ENCODE measurements at places on chromosomes 1 and 21.

DNA sequence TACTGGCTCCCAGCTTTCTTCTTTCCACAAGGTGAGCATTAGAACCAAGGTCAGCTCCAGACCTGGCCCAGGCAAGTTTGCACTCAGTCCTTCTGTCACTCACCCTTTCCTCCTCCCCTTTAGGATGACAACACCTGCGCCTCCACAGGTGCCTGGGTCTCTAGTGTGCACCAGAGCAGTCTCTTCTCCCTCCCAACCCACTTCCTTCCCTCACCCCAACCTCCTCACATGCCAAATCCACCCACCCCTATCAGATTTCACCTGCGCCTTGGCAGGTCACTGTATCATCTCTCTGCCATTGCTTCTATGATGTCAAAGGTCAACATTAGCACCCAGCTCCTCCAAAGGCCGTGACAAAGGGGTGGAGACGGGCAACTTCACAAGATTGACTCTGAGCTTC lies 38.0 kb downstream of the LBR start:
- no peak for DNase-seq

GRCh38 chr21:28714777-28715464 lies 277.8 kb downstream of the LTN1 start:
- DNase-seq: no peak

GRCh38 chr1:113940365-113941244 lies 11.5 kb downstream of the HIPK1 start:
- no peak for DNase-seq

DNA sequence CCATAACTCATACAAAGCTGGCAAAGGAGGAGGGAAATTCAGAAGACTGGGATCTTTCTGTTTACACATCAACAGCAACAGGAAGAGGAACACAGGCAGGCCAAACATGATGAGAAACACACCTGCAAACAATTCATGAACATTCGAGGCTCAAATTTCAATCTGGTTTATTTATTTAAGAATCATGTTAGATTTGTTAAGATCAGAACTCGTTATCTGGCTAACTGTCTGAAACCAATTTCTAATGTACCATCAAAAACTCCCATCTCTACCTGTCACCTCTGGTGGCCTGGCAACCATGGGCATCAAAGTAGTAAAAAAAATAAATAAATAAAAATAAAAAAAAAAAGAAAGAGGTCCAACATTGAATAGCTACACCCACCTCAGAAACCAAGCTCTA lies 9.8 kb downstream of the LBR start:
- no peak for DNase-seq

GRCh38 chr1:233607252-233608119 lies 6.4 kb upstream of the KCNK1 start:
- DNase-seq: no peak

- peak; percentile 61 for DNase-seq
Measured at GRCh38 chr1:86775395-86775794, 71.0 kb downstream of the SH3GLB1 start.

- DNase-seq: no peak
Measured at GRCh38 chr1:228399531-228400236, 7.0 kb downstream of the TRIM11 start.

DNA sequence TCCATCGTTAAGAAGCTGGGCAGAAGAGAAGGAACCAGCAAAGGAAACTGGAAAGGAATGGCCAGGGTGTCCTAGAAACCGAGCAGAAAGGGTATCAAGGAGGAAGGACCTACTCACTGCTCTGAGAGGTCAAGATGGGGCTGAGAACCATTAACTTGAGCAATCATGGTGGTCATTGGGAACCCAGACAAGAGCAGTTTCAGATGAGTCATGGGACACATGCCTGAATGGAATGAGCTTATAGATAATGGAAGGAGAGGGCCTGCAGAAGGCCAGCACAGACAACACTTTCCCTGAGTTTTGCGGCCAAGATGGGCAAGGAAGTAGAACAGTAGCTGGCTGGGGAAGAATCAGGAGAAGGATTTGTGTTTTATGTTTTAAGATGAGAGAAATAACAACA lies 383.2 kb downstream of the KIF26B start:
- no peak for DNase-seq

GRCh38 chr1:201536558-201536957 lies 2.4 kb upstream of the NAV1 start:
- no peak for DNase-seq

GRCh38 chr1:225451840-225452515 lies 24.1 kb upstream of the LBR start:
- no peak for DNase-seq

- no peak for DNase-seq
Measured at GRCh38 chr1:31645274-31645568, 545 bp upstream of the PEF1 start.

DNA sequence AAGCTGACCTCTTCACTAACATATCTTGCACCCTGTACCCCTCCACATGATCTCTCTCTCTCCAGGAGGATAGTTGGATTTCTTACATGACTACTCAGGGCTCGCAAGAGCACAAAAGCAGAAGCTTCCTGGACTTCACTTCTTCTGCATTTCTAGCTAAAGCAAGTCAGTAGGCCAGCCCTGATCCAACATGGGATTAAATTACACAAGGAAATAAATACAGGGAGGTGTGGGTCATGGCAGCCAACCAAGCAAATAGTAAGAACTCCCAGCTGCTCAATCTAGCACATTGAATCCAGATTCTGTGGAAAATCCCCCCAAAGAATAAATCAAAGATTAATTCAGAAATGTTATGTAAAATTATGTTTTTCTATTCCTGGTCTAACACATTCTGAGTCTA lies 33.3 kb downstream of the KLHDC7A start:
- no peak for DNase-seq

GRCh38 chr1:157111396-157112165 lies 12.0 kb upstream of the ETV3L start:
- DNase-seq: peak; percentile 14

DNA sequence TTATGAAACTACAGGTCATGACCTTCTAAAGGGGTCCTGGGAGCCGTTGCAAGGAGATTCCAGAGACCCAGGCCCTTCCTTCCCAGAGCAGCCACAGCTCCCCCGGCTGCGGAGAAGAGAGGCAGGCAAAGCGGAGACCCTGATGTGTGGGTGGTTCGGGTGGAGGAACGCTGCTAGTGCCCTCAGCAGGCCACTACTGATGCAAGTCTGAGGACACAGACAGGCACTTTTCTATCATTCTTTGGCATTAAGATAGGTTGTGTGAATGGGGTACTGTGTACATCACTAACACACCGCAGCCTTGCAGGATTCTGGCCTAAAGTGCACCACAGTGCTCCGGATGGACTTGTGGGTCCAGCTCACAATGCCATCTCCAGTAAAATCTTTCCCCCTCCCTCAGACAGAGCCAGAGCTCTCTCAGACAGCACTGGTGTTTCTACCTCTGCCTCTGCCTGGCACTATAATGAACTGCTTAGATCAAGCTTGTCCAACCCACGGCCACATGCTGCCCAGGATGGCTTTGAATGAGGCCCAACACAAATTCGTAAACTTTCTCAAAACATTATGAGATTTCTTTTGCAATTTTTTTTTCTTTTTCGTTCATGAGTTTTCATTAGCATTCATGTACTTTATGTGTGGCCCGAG lies 121.4 kb downstream of the TGFBR3 start:
- peak; percentile 10 for DNase-seq

DNA sequence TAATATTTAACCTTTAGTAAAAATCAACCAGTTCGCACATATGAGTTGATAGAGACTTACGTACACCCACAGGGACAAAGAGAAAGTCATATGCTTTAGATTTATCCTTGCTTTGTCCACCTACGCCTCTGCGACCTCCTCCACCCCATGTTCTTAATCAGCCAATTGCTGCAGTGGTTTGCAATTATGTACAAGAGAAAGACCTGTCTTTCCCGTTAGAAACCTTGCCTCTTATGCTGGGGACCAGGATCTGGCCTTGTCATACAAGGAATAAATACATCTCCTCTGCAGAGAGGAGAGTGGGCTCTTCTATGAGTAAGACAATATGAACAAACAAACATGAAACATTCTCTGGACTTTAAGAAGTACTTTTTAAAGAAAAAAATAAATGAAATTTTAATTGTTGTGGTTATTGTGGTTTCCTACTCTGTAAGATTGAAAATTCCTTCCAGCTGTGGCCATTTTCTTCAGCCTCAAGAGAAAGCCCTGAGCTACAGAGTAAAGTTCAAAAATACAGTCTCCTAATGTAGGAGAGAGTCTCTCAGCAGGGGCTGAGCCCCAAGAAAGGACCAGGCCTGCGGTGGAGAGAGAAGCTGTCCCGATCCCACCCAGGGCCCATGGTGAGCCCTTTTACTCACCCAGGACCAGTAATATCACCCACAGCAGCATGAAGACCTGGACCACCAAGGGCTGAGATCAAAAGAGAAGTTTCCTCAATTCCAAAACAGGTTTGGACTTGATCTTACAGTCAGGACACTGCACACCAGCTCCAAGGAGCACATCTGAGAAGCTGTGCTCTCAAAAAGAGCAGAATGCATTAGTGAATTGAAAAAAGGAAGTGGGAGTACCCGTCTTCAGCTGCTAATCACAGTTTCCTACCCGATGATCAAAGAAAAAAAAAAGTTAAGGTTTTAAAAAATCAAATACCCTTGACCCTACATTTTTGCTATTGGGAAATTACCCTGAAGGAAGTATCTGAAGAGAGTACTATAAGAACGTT lies at the start of gene FCRL5:
TSS of gene FCRL5 (minus strand) at position 822 of the 1,000 bp plus-strand sequence. CDS start at position 669, 153 bp downstream.
- no peak for DNase-seq

- DNase-seq: no peak
Measured at GRCh38 chr21:46116776-46117585, 19.1 kb downstream of the COL6A2 start.

DNA sequence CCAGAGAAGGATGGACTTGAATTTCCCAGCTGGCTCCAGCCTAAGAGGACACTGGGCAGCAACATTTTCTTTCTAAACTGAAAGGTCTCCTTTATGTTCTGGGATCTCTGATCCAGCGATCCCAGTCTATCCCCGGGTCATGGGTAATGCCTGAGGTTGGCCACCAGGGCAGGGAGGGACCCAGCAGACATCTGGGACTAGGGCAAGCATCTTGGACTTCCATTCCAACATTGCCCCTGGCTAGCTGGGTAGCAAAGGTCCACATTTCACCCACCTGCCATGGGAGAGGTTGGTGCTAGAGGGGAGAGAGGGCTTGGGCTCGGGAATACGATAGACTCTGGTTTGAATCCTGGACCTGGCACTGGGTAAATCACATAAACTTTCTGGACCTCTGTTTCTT lies 84.6 kb downstream of the LRRN2 start:
- DNase-seq: no peak

GRCh38 chr1:2546515-2547209 lies 9.5 kb upstream of the TNFRSF14 start:
- DNase-seq: peak; percentile 67

DNA sequence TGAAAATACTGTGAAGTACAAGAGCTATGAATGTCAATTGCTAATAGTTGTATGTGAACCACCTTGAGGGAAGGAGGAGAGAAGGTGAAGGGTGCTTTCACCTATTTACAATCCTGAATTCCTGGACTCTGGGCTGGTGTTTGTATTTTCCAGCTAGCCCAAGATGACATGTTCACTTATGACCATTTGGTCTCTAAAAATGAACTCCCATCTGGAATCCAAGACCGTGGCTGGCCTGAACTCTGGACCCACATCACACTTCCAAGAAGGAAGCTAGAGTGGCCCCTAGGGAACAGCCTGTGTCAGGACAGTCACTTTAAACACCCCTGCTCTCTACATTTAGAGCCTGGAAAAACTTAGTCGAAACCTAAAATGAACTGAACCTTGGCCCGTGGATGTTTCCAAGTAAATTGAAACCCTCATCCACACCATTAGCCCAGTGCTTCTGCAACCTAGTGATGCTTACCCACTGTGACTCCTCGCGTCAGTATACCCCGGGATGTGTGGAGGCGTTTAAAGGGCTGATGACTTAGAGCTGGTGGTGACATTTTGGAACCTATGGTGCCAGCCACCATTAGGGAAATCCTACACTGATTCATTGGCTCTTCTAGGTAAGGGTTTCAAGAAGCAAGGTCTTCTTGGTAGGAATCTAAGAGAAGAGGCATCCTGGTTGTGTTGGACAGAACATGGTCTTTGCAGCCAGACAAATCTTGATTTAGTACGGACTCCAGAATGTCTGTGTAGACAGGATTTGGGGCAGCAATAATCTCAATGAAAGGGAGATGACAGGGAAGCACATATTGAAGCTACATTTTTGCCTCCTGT lies 171.5 kb upstream of the IRF2BP2 start:
- DNase-seq: peak; percentile 87

DNA sequence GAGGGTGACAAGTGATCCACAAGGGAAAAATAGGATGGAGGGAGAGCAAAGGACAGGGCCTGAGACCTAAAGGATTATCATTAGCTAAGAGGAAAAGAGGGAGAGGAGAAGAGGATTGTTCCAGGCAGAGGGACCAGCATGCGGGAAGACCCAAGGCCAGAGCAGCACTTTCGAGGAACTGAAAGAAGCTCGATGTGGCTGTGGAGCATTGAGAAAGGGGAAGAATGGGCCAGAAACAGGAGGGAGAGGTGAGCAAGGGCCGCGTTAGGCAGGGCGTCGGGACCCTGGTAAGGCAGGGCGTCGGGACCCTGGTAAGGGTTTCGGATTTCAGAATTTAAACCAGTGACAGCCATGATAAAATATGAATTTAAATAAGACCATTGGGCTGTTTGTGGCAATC lies 22.8 kb upstream of the CSF1 start:
- no peak for DNase-seq

DNA sequence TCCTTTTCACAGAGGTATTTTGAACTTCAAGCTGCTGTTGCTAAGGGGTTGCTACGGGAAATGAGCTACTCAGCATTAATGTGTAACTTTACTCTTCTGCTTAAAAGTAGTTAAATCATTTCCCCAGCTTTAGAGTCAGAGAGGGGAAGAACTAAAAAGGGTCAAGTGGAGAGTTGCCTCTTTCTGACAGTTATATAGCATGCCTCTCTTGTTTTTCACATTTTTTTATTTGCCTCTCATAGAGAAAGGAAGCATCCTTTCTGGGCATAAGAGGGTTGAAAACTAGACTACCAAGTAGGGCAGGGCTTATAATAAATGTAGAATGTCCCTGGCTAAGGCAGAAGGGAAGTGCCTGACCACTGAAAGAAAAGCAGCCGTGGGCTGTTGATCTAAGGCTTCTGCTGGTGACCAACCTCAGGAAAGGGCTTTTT lies 10.1 kb upstream of the ELAVL4 start:
- DNase-seq: no peak

GRCh38 chr1:4700801-4701200 lies 46.4 kb downstream of the AJAP1 start:
- DNase-seq: no peak

DNA sequence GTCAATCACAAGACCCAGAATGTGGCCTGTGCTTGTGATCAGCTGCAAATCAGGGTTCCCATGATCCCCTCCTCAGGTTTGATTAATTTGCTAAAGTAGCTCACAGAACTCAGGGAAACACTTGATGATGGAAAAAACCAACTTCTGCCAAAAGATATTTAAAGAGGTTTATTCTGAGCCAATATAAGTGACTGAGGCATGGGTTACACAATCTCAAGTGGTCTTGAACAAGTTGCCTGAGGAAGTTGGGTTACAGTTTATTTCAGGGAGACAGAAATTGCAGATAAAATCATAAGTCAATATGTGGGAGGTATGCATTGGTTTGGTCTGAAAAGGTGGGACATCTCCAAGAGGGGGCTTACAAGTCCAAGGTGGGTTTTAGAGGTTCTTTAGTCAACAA lies 243.1 kb downstream of the S1PR1 start:
- DNase-seq: no peak

- DNase-seq: no peak
Measured at GRCh38 chr1:101587741-101588140, 350.9 kb downstream of the S1PR1 start.

GRCh38 chr1:229280037-229280828 lies 9.3 kb downstream of the RAB4A start:
- DNase-seq: no peak

GRCh38 chr1:15747378-15747777 lies 5.1 kb downstream of the TMEM82 start:
- no peak for DNase-seq
